CD4-positive, alpha-beta T cell (primary cell): ENCODE measurements at places on chromosomes 13 and 19. TPM values are rescaled to one million over a fixed set of nuclear protein-coding genes. Genes with fewer than 3 reads are reported as not detected.

ZNF560 gene
- total RNA-seq = not detected

DZIP1 gene
- not detected for total RNA-seq

FREM2 gene
- not detected for total RNA-seq

RFC3 gene
- 4.5 TPM for total RNA-seq

DNA sequence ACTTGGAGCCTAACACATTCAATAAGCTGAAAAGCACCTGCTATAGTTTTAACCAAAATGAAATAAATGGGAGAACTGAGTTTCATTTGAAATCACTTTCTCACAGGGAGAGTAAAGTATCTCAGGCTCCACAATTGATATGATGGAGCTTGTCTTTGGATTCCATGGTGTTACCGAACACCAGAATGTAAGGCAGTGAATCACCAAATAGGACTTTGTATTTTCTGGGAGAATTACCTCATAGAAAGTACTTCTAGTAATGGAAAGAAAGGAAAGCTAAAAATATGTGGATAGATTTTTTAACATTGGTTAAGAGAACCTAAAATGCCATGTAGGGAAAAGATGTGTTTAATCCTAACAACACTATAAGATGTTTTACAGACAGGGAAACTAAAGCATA is 123.6 kb downstream of the NALCN start:
- H3K36me3 ChIP-seq = no peaks in the 10 kb centered on the region
- no peaks in the 10 kb centered on the region for H3K27me3 ChIP-seq
- no peak for DNase-seq
- no peaks in the 10 kb centered on the region for H3K4me1 ChIP-seq
- H3K27ac ChIP-seq = no peak overlapping the region
- no peak overlapping the region for H3K4me3 ChIP-seq

DNA sequence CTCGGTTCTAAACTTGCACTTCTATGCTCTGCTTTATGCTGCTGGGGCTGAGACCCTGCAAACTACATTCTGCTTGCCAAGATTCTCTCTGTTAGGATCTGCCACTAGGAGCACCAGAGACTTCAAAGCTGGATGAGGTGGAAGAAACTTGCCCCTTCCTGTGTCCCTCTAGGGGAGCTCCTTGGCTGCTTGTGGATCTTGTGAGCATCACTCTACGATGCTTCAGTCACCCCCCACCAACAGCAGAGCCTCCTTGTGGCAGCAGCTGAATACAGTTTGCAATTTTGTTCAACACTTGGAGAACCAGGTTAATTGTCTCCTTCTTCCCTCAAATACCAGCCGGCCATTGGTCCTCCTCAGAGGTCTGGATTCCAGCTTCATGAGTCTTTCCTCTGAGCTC is 310.6 kb downstream of the FGF14 start:
- no peaks in the 10 kb centered on the region for H3K36me3 ChIP-seq
- H3K4me1 ChIP-seq = no peaks in the 10 kb centered on the region
- no peak overlapping the region for H3K4me3 ChIP-seq
- H3K27ac ChIP-seq = no peak overlapping the region
- DNase-seq = no peak
- H3K27me3 ChIP-seq = no peaks in the 10 kb centered on the region

DNA sequence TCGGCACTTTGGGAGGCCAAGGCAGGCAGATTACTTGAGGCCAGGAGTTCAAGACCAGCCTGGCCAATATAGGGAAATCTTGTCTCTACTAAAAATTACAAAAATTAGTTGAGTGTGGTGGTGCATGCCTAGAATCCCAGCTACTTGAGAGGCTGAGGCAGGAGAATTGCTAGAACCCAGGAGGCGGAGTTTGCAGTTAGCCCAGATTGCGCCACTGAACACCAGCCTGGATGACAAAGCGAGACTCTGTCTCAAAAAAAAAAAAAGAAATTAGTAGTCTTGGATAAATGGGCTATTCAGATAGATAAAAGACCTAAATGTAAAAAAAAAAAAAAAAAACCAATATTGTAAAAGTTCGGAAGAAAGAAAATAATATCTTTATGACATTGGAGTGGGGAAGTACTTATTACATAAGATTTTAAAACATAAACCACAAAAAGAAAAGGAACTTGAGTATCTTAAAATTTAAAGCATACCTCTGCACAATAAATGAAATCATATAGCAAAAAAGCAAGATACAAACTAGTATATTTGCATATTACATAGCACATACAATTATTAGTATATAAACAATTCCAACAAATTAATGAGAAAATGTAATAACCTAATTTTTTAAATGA is 26.7 kb upstream of the RNASEH2B start:
- peaks cover 4% of the 10 kb centered on the region for H3K27me3 ChIP-seq
- no peak for DNase-seq
- H3K36me3 ChIP-seq = no peaks in the 10 kb centered on the region
- H3K4me1 ChIP-seq = no peaks in the 10 kb centered on the region
- H3K4me3 ChIP-seq = no peak overlapping the region

DNA sequence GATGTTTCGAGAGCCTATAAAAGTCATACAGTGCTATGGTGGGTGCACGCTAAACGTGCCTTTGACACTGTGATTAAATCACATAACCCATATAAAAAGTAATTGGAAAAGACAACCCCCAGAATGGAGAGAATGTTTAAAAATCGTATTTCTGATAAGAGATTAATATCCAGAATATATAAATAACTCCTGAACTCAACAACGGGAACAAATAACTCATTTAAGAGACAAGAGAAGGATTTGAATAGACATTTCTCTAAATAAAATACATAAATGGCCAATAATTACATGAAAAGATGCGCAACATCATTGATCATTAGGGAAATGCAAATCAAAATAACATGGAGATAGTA is 37.0 kb upstream of the IGFL4 start:
- peaks cover 64% of the 10 kb centered on the region for H3K27me3 ChIP-seq
- peaks cover 10% of the 10 kb centered on the region for H3K4me1 ChIP-seq
- H3K36me3 ChIP-seq = no peaks in the 10 kb centered on the region
- no peak overlapping the region for H3K4me3 ChIP-seq

- no peaks in the 10 kb centered on the region for H3K4me1 ChIP-seq
- H3K27ac ChIP-seq = no peak overlapping the region
- H3K36me3 ChIP-seq = no peaks in the 10 kb centered on the region
- DNase-seq = no peak
Observed at GRCh38 chr13:69331245-69331644, 776.4 kb upstream of the ATXN8OS start.

- H3K4me1 ChIP-seq = no peaks in the 10 kb centered on the region
- DNase-seq = no peak
- H3K27me3 ChIP-seq = no peaks in the 10 kb centered on the region
- no peak overlapping the region for H3K27ac ChIP-seq
- H3K4me3 ChIP-seq = no peak overlapping the region
Observed at GRCh38 chr13:25571237-25571636, 199.5 kb downstream of the ATP8A2 start.

DNA sequence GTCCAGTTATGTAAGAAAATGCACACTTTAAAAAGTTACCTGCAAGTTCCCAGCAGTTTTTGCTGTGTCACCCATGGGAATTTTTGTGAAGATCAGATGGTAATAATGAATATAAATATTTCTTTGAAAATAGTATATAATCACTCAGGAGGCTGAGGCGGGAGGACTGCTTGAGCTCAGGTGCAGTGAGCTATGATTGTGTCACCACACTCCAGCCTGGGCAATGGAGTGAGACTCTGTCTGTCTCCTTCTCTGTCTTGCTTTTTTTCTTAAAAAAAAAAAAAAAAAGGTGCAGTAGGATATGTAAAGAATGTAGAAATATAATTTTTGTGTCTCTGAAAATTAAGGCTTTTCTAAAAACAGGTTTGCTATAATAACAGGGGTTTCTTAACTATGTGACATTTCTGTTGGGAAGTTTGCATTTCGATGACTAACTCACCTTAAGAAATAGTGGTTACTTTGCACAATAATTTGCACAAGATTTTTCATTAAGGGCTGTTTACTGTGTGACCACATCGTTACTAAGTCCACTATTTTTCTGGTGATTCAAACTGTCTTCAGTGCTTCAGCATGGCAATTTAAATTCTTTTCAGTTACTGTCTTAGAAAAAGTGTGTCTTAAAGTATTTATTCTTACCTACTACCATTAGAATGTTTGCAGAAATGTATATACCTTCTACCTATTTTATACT is 37.3 kb downstream of the DNAJC3 start:
- DNase-seq = no peak
- no peak overlapping the region for H3K4me3 ChIP-seq
- H3K27me3 ChIP-seq = no peaks in the 10 kb centered on the region
- H3K4me1 ChIP-seq = no peaks in the 10 kb centered on the region
- H3K27ac ChIP-seq = no peak overlapping the region

- H3K36me3 ChIP-seq = peaks cover 28% of the 10 kb centered on the region
- H3K4me1 ChIP-seq = no peaks in the 10 kb centered on the region
- no peak for DNase-seq
- no peak overlapping the region for H3K4me3 ChIP-seq
- no peaks in the 10 kb centered on the region for H3K27me3 ChIP-seq
- H3K27ac ChIP-seq = no peak overlapping the region
Observed at GRCh38 chr19:52910648-52911047, 12.6 kb downstream of the ZNF888 start.

DNA sequence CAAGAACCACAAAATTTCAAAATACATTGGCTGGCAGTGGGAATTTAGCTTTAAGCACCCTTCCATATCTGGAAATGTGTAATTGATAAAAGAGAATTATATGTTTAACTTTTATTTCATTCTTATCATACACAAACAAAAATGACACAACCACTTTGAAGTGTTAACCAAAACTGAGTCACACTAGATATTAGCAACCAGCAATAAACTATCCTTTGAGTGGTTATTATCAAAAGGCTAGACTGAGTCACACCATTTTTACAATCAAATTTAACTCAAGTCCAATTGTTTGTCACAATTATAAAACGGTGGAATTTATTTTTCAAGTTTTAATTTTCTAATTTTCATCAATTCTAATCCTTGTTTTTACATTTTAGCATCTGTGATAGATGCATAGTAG is 121.7 kb downstream of the LIG4 start:
- H3K27ac ChIP-seq = no peak overlapping the region
- H3K27me3 ChIP-seq = no peaks in the 10 kb centered on the region
- H3K36me3 ChIP-seq = no peaks in the 10 kb centered on the region
- no peak for DNase-seq

GRCh38 chr13:29434217-29434945 is 161.1 kb downstream of the SLC7A1 start:
- no peaks in the 10 kb centered on the region for H3K4me1 ChIP-seq
- peaks cover 8% of the 10 kb centered on the region for H3K27me3 ChIP-seq
- H3K36me3 ChIP-seq = no peaks in the 10 kb centered on the region
- DNase-seq = no peak

- peaks cover 4% of the 10 kb centered on the region for H3K4me1 ChIP-seq
- no peak overlapping the region for H3K27ac ChIP-seq
- no peak overlapping the region for H3K4me3 ChIP-seq
- H3K27me3 ChIP-seq = no peaks in the 10 kb centered on the region
Observed at GRCh38 chr13:73995736-73996135, 138.5 kb downstream of the KLF12 start.

DNA sequence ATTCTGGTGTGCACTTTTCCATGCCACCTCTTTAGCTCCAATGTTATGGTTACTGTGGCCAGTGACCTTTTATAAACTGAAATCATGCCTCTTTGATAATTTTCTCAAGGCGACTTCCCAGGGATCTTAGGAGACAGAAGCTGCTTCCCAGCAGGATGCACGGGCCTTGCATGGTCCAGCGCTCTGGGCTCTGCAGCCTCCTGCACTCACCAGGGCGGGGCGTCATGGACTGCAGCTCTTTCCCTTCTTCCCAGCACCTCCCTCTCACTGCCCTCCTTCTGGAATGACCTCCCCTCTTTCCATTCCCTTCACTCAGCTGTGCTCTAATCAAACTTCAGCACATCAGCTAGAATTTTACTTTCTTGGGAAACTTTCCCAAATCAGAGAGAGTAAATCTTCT is 318.3 kb downstream of the IRS2 start:
- H3K27me3 ChIP-seq = no peaks in the 10 kb centered on the region
- H3K27ac ChIP-seq = no peak overlapping the region
- H3K4me1 ChIP-seq = no peaks in the 10 kb centered on the region
- DNase-seq = no peak
- H3K36me3 ChIP-seq = no peaks in the 10 kb centered on the region

DNA sequence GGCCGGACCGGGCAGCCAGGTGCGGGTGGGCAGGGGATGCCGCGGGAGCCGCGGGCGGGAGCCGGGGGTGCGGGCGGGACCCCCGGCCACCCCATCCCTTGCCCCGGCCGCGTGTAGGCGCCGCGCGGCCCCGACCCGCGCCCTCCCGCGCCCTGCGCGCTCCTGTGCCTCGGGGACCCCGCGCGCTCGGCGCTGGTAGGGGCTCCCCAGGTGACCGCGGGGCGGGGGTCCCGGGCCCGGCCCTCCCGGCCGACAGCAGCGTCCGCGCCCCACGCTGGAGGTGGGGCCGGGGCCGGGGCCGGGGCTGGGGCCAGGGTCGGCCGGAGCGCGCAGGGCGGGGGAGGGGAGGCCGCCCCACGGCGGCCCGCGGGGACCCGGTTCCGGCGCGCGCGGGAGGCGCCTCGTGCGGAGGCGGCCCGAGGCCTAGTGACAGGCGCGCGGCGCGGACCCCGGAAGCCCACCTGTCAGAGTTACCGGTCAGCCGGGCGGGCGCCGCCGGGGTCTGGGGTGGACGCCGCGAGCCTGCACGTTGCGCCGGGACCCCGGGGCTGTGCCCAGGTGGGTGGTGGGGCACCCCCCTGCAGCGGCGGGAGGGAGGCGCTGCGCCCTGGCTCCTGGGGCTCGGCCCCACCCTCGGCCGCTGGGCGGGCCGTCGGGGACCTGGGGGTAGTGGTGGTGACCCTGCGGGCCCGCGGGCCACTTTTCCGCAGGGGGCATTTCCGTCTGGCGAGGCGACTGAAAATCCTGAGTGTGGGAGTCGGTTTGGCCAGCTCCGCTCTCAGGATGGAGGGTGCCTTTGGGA is 518 bp downstream of the TFDP1 start:
- H3K36me3 ChIP-seq = peaks cover 7% of the 10 kb centered on the region
- H3K27ac ChIP-seq = no peak overlapping the region
- no peaks in the 10 kb centered on the region for H3K27me3 ChIP-seq
- peak overlapping the region; percentile 45 for H3K4me3 ChIP-seq
- no peak for DNase-seq

DNA sequence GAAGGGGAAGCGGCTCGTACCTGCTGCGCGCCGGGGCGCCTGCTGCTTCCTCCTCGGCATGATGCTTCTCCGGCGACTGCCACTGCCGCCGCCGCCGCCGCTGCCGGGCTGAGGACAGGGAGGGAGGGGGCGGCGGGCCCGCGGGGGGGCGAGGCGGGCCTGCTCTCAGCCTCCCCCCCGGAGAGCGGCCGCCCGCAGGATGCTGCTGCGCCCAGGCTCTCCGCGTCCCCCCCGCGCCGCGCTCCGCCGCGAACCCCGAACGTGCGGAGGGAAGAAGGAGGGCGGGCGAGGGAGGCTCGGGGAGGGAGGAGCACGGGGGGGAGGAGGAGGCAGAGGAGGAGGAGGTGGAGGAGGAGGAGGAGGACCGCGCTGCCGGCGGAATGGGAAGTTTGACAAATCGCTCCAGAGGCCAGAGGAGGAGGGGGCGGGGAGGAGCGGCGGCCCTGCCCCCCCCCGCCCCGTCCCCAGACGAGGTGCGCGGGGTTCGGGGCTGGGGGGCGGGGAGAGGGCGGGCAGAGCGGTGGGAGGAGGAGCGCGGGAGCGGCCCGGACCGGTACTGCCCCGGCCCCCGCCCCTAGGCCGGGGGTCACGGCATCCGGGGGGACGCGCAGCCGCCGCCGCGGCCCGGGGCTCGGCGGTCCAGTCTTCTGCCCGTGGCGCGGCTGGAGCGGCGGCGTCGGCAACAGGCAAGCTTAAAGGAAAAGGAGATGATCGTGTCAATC is at the start of gene TSHZ3:
Gene TSHZ3, minus strand, starts transcription at position 277 of the 722 bp plus-strand sequence. Its CDS starts 217 bp downstream, at position 60.
- no peaks in the 10 kb centered on the region for H3K36me3 ChIP-seq
- DNase-seq = no peak

- H3K27ac ChIP-seq = no peak overlapping the region
- H3K4me1 ChIP-seq = no peaks in the 10 kb centered on the region
- no peak for DNase-seq
- no peak overlapping the region for H3K4me3 ChIP-seq
Observed at GRCh38 chr13:70969321-70969720, 861.1 kb upstream of the KLHL1 start.
